ENCODE measurements at places on chromosomes 7 and 10.

GRCh38 chr10:60934215-60935175, 9.5 kb downstream of the RHOBTB1 start:
- DNase-seq = no peak

DNA sequence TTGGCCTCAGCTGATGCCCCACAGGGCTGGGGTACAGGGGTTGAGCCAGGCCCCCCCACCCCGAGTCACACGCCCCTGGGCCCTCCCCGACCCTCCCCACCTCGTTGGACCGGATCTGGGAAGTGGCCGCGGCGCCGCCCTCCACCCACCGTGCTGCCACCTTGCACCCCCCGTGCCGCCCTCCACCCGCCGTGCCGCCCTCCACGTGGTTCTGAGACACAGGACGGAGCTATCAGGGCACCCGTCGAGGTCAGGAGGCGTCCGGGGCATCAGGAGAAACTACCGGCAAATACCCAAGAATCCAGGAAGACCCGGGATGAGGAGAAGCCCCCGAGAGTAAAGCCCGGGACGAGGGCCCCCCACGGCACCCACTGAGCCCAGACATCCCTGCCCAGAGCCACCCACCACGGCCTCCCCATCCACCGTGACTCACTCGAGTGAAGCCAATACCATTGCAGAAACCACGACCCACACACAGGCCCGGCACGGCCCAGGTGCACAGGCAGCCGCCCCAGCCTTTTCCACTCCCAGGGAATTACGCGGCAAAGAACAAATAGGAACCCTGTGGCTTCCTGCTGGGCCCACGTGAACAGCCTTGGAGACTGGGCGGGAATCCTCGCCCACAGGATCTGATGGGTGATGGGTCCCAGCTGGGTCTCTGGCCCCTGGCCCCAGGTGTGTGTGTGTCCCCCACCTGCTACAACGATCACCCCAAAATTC, 34.0 kb downstream of the ADAP1 start:
- DNase-seq = no peak

GRCh38 chr7:15801551-15801950, 115.1 kb upstream of the MEOX2 start:
- DNase-seq = no peak

DNA sequence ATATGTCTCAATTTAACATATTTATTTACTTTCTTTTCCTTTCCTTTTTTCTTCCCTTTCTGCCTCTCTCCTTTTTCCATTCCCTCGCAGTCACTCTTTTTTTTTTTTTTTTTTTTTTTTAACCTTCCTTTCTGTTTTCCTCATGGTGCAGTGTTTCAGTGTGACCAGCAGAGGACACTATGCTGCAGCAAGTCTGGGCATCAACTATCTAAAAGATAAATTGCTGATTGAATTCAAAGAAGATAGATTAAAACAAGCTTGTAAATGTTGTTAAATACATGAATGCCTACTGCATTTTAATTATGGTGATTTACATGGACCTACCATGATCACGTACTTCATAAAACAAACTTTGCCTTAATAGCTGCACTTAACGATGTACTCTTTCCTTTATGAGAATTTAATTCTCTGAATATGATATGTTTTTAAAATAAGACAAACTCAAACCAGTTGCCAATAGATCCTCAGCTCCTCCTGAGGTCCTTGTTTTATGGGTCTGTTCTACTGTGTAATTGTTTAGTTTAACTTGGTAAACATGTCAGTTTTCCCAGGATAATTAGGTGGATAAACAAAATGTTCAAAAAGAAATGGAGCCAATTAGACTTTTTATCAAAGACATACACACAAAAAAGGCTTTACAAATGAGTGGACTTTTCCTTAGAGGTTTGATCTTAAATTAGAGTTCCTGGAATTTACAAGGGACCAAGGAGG, 101.0 kb upstream of the AGR3 start:
- peak; percentile 44 for DNase-seq

GRCh38 chr10:20658158-20658557, 239.0 kb downstream of the NEBL start:
- DNase-seq = no peak

DNA sequence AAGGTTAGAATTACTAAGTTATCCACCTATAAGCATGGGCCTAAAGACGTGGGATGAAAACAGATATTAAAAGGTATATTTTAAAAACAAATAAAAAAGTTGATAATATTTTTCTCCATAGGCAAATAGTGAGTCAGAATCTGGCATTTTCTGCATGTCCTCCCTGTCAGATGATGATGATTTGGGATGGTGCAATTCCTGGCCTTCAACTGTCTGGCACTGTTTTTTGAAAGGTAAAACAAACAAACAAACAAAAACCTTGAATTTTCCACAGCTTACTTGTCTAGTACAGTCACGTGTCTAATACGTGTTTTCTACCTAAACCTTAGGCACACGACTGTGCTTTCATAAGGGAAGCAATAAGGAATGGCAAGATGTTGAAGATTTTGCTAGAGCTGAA, 17.4 kb downstream of the HBP1 start:
- no peak for DNase-seq

DNA sequence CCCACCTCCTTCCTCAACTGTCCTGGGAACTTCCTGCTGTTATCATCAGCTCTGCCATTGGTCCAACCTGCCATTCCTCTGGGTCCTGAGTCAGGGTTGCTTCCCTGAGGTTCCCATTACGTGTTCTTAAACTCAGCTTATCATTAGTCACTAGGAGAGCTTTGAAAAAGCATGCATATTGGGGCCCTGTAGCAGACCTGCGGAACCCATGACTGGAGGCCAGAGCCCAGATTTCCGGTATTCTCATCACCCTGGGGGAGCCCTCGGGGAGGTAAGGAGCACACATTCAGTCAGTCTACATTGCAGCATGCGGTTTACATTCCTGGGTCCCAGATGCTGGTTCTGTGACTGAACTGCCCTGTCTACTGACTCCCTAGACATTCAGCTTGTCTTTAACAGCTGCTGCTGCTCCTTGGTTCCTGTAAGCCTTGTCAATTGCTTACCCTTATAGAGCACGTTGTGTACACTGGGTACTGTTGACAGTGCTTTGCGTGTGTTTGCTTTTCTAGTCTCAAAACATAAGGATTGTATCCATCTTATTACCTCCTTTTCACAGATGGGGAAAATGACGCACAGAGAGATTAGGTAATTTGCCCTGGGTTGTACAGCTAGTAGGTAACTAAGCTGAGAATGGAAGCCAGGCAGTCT, 12.8 kb downstream of the CDHR3 start:
- no peak for DNase-seq

DNA sequence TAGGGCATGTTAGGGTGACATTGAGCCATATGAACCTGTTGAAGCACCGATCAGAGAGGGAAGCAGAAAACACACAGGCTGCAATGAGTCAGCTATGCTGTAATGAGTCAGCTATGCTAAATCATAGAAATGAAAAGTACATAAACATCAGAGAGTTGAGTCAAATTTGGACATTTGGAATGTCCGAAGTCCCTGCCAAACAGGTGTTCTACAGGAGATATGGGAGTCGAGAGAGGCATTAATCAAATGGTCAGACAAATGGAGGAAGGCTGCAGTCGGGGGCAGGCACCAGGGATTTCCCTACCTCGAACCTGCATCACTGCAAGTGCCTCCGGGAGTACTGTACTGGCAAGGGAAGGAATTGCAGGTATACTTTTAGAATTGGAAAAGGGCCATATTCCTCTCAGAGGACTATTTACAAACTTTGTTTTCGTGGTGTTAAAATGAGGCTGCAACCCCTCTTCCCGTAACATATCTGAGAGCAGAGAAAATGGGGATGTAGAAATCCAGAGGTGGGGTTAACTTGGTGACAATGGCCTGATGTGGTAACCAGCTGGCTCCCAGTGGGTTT, 8.8 kb upstream of the ZC3HAV1 start:
- no peak for DNase-seq

- no peak for DNase-seq
Observed at GRCh38 chr10:103800789-103801540, 54.4 kb downstream of the SH3PXD2A start.

- no peak for DNase-seq
Observed at GRCh38 chr10:121435099-121435875, 163.0 kb downstream of the FGFR2 start.

DNA sequence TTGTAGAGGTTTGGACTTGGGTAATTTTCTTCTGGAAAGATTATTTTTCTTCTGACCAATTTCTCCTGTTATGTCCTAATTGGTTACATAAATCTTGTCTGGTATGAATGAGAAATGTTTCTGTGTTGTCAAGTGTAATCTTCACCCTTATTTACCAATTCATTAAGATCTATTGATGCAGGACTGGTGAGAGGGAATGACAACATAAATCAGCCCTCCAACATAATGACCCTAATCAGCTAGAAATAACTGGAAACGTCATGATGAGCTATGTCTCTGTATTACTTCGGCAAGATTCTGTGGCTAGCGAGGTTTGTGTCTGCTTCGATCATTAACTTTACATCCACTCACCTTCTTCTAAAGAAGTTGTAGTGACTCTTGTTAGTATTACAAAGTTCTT, 3.5 kb downstream of the FOXP2 start:
- no peak for DNase-seq

DNA sequence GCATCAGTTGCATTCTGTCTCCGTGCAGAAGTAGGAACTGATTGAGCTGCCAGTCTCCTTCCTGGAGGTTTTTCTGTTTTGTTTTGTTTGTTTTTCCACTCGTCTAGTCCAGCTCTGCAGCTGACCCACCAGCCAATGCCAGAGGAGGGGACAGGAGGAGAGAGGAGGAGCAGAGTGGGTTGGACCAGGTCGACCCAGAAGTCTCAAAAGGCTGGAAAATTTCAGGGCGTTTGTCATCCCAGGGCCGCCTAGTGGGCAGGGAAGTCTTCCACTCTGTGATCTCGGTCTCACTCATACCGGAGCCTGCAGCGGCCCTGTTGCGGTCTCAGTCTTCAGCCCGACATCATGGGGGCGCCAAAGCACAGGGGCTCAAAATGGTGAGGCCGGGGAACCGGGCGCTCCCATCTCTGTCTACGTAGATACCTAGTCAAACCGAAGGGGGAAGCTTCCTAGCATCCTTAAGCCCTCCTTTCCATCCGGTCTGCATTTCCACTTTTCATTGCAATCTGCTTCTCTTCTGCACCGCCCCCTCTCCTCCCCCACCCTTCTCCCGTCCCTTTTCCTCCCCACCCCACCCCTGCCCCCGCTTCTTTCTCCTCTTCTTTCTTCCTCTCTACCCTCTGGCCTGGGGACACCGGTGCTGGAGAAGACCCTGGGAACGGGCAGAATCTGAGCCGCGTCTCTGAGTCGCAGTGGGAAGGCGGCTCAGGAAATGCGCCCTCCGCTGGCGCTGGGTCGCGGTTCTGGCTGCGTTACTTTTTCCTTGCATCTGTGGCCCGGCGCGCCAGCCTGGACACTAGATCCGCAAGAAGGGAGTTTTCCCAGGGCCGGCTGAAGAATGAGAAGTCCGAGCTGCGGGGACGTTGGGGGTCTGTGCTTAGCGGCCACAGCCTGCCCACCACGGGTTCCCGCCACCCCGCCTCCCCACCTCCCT, 16.2 kb upstream of the PAX2 start:
- DNase-seq = no peak

GRCh38 chr7:151695951-151696541, 176.4 kb upstream of the RHEB start:
- peak; percentile 54 for DNase-seq

GRCh38 chr10:10213237-10213636, 804.4 kb upstream of the CELF2 start:
- no peak for DNase-seq

DNA sequence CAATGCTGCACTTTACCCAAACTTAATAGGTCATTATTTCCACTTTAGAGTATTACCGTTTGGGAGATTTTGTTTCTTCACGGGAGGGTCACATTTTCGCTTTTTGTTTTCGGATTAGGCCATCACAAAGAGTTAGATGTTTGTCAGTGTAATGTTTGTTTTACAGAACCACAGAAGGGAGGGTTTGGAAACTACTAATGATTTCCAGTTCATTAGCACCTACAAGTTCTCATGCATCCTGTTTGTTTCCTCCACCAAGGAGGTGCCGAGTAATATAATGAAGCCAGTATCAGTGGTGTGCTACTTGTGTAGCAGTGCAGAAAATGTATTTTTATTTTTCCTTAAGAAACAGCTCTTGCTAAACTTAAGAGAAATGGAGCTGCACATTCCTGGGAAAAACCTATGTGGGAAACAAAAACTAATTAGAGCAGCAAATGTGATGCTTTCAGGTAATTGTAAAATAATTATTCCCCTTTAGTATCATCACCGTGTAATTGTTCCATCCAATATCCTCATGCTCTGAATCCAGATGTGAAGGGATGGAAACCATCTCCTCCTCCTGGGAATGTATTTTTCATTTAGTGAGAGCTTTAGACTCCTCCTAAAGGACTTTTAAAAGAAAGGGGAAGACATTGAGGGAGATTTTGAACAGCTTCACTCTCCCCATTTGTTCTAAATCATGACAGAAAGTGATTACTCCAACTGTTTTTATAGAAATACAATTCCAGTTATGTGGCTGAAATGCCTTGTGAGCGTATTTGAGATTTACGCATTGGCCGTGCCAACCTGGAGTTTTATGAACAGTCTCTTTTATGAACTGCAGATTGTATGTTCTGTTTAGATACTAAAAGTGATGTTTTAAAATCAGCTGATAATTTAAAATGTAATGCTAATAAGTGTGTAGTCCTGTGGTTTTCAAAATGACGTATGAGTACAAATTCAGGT, 5.6 kb downstream of the CELF2 start:
- no peak for DNase-seq

GRCh38 chr10:59079386-59080226, 96.8 kb upstream of the PHYHIPL start:
- DNase-seq = no peak

DNA sequence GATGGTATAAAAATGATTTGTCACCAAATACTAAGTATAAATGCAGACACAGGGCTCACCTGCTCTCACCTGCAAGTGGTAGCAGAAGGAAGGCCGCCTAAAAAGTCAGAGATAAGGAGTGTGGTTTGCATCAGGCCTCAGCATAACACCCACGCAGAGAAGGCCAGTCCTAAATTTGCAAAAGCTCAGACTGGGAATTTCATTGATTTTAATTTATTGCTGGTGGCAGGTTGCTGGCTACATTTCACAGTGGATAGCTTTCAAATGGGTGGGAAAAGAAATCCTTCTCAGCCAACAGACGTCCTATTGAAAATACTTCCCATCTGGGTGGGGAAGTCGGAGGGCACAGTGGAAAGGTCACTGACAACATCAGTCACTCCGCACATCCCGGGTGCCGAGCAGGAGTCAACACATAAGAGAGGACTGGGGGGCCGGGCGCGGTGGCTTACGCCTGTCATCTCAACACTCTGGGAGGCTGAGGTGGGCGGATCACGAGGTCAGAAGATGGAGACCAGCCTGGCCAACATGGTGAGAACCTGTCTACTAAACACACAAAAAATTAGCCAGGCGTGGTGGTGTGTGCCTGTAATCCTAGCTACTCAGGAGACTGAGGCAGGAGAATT, 561.8 kb upstream of the MKI67 start:
- DNase-seq = no peak

- no peak for DNase-seq
Observed at GRCh38 chr7:140456551-140457051, 22.7 kb downstream of the MKRN1 start.

Data from midbrain (tissue), 1 donor.